ENCODE measurements at places on chromosomes 4 and X. TPM values are rescaled to one million over a fixed set of nuclear protein-coding genes. Genes with fewer than 3 reads are reported as not detected.

ARHGAP36 gene
- 2.0 TPM for total RNA-seq

CT45A3 gene
- not detected for total RNA-seq

PABPC1L2A gene
- total RNA-seq = not detected

GLUD2 gene
- total RNA-seq = 0.98 TPM

TSPAN6 gene
- 19.6 TPM for total RNA-seq

VEGFC gene
- 14.2 TPM for total RNA-seq

CT47B1 gene
- total RNA-seq = not detected

FHDC1 gene
- 6.4 TPM for total RNA-seq

GRCh38 chrX:31331928-31332327, 260.1 kb upstream of the FTHL17 start:
- DNase-seq = no peak

GRCh38 chr4:160498211-160498610, 1395.3 kb downstream of the RAPGEF2 start:
- no peak for DNase-seq

DNA sequence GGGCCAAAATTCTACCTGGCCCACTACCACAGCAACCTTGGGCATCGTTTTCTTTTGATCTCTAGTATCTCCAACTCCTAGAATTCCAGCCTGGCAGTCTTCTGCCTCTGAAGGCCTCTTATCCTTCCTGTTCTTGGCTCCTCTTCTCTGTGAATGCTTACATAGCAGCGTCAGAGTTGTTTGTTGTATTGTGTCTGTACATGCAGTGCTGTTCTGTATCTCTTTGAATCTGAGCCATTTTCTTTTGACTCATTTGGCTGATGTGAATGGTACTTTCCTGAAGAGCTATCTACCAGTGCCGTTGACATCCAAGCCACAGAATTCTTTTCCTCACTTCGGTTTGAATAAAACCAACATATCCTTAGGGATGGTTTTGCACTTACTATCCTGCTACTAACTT, 79.2 kb downstream of the TMEM164 start:
- DNase-seq = no peak

GRCh38 chrX:413322-414201, 26.9 kb upstream of the PPP2R3B start:
- DNase-seq = no peak

GRCh38 chrX:119363391-119363790, 35.7 kb upstream of the SLC25A43 start:
- no peak for DNase-seq

DNA sequence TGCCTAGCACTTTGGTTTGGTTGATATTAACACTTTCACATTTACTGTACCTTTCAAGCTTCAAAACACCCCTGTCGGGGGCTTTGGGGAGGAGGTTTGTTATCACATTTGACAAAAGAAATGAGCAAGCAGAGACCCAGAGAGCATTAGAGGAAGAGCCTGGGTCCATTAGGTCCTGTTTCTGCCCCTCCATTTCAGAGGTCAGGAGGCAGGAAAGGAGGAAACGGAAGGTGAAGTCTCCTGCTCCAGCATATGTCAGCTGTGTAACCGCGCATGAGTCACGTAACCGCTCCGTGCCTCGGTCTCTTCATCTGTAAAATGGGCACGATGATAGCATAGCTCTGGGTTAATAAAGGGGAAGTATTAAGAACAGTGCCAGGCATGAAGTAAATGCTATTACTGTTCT, 201.9 kb upstream of the BCOR start:
- DNase-seq = no peak

GRCh38 chrX:139882299-139882698, 50.6 kb downstream of the ATP11C start:
- no peak for DNase-seq

GRCh38 chr4:140065393-140065792, 88.6 kb downstream of the MAML3 start:
- DNase-seq = no peak

DNA sequence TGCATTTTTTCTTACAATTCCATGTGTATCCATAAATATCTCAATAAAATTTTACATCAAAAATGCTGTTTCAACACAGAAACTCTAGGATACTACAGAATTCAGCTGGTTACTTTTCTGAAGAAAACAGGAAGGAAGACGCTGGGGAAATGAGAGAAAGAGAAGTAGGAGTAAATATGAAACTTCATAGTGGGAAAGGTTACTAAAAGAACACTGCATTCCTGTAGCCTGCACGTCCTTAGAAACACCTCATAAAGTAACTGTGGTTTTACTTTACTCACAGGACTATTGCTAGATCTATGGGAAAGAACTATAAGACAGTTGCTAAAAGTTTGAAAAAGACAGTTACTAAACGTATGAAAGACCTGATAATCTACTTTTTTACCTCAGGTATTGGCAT, 23.1 kb downstream of the ATP11C start:
- no peak for DNase-seq

- DNase-seq = no peak
These were observed 104.4 kb upstream of the SCML1 start for GRCh38 chrX:17632942-17633341.

DNA sequence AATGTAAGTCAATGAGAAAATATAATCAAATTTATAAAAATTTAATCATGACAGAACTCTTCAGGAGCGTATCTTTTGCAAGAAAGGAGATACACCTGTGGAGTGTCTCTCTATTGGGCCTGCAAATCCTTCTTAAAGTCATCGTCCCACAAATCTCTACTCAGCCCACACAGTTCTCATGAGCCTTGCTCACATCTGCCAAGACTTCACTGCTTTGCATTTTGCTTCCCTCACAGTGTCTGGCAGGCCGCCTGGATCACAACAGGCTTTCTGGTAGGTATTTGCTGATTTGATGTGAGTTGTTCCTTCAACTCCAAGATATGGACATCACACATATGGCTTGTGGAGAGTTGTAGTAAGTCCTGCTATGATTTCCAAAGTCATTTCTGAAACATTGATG, 183.1 kb upstream of the ARX start:
- DNase-seq = no peak

DNA sequence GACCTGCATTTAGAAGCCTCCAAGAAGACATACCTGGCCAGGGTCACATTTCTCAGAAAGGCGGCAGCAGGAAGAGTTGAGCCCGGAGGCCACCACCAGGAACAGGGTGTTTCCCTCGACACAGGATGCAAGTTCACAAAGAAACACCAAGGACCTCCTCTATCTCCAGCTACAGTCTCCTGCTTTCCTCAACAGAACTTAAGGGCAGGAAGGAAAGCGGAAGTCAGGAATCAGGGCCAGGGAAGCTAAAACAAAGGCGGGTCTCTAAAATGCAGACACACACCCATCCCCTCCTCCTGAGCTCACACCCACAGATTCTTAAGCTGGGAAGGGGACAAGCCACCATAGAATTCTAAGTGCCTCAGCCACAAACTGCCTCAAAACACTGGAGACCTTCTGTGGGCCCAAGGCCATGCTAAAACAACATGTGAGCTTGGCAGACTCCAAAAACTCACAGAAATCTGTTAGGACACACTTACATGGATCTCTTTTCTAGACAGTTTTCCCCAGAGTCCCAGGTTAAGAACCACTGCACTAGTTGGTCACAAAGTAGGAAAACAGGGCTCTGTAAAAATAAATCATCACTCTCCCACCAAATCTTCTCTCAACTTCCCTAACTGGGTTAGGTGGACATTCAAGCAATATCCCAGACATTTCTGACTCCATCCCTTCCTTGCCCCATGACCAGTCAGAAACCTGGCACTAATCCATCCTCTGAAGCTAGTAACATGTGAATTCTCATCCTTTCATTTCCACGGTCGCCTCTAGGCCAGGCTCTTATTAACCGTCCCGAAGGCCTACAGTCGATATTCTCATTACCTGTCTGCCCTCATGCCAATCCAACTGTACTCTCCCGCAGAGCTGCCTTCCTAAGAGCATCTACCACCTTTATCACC, 163.2 kb downstream of the APBB2 start:
- no peak for DNase-seq

DNA sequence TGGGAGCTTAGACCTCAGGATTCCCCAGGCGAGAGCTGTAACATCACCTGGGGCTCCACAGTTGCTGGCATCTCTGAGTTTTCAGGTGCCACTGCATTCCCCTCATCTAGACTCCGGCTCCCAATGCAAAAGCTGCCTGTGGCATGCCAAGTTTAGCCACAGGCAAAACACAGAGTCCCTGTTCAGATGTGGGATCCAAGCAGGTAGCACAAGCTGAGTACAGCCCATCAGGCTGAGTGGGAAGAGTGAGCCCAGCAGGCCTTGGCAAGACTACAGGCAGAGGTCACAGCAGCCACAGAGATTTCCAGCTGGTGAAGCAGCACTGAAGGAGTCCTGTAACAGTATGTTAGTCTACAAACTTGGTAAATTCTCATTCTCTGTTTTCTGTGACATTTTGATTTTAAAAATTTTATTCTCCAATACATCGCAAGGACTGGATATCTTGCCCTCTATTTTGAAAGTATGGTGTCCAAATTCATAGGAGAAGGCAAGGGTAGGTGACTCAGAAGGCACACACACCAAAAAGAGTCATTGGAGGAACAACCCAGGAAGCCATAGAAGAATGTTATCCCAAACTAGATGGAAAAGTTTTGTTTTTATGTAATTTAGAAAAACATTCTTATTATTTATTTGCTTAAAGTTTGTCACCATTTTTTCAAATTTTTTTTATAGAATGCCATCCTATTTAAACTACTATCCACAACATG, 13.6 kb upstream of the CXCL2 start:
- DNase-seq = no peak

GRCh38 chr4:183242291-183242690, 77.8 kb downstream of the CLDN22 start:
- no peak for DNase-seq

- no peak for DNase-seq
These were observed 92.6 kb downstream of the CCSER1 start for GRCh38 chr4:90219822-90220221.

- DNase-seq = no peak
These were observed 224.8 kb upstream of the NOCT start for GRCh38 chr4:138790706-138791340.

DNA sequence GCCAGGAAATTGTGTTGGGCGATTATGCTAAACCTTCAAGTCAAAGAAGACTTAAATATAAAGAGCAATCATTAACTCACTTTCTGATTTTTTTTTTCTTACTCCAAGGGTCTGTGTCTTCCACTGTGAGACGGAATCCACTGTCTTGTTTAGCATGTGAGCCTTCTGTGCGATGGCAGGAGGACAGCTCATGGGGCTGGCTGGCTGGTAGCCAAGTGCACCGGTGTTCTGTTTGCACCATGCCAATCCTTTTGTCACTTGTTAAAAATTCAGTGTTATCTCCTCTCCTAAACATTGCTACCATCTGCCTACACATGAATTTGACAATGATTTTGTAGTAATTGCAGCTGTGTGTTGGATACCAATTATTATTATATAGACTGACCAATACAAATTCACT, 1056.3 kb upstream of the IGFBP7 start:
- no peak for DNase-seq

DNA sequence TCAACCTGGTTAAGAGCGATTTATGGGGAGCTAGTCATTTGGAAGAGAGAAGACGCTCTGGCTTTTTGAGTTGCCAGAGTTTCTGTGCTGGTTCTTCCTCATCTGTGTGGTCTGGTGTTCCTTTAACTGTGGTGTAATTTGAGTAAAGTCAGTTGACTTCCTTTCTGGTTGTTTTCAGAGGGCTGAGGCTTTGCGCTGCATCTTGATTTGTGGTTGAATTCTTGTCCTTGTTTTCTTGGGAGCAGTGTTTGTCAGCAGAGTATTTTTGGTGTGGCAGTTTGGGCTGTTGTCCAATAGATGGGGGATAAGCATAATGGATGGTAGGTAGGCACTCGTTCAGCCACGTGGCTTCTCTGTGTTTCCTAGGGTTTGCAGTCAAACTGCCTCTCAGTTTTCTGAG, 2143.2 kb upstream of the TENM3 start:
- no peak for DNase-seq

DNA sequence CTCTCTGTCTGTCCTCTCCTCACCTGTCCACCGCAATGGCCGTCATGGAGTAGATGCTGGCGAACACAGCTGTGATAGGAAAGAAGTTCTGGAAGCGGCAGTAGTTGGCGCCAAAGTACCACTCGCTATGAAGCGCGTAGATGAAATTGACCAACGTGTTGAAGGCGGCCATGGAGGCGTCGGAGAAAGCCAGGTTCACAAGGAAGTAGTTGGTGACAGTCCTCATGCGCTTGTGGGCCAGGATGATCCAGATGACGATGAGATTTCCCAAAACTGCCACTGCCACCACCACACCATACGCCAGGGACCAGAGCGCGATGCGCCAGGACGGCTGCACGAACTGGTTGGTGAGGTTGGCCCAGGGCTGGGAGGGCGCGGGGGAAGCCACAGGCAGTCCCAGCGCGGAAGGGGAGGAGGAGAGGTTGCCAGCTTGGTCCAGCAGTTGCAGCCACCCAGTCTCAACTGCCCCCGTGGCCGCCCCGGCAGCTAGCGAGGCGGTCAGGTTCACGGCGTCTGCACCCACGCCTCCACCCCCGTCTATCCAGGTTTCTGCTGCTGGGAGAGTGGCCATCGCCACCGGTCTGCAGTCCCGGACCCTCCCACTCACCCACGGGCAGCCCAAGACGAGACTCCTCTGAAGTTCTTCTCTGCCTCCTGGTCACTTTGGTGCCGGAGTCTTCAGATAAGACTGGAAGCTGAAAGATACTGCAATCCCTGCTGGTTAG, 518 bp downstream of the TACR3 start:
- no peak for DNase-seq

DNA sequence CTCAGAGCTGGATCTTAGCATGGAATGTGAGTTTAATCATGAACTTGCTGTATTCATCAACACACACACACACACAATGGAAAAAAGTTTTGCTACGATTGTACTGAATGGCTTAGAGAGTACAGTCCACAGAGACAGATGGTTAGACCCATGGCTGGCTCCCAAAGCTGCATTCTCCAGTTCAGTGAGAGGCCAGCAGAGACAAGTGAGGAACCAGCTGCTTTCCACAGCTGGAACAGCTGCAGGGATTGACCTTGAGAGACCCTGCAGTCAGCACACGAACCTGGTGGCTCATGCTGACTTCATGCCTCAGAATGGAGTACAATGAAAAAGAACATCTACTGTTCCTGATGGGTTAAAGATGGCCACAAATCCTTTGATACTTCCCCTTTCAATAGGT, 94.5 kb downstream of the DHX15 start:
- no peak for DNase-seq

DNA sequence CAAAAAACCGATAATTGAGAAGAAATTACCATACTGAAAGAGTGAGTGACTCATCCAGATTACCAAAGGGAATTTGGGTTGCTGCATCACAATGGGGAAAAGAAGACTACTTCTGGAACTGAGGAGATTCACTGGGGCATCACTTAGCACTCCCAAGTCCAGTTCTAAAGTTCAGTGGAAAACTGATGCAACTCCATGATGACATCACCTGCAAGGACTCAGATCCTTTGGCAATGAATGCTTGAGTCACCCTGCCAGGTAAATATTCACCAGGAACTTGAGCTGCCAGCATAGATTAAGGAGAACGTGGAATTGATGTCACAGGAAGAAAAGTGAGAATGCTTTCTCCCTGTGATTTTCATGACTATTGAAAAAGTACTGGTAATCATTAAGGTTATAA, 32.0 kb upstream of the SMIM10L2A start:
- DNase-seq = no peak

DNA sequence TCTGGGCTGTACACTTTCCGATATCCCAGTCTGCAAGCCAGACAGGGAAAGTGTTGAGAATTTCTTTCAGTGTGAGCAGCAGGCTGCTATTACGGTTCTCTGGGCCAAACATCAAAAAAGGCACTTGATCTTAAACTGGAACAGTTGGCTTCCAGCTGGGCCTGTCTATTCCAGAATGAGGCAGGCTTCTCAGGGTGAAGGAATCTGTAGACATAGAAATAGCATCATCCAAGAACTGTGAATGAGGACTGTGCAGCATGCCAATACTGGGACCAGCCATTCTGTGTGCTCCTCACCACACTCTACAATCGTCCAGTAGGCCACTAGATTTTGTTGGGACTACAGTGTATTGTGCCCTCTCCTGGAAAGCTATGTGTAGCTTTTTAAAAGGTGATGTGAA, 31.1 kb downstream of the ART3 start:
- no peak for DNase-seq
